Cerebellar cortex (tissue), 1 donor: ENCODE measurements at places on chromosomes 3 and 15.

DNA sequence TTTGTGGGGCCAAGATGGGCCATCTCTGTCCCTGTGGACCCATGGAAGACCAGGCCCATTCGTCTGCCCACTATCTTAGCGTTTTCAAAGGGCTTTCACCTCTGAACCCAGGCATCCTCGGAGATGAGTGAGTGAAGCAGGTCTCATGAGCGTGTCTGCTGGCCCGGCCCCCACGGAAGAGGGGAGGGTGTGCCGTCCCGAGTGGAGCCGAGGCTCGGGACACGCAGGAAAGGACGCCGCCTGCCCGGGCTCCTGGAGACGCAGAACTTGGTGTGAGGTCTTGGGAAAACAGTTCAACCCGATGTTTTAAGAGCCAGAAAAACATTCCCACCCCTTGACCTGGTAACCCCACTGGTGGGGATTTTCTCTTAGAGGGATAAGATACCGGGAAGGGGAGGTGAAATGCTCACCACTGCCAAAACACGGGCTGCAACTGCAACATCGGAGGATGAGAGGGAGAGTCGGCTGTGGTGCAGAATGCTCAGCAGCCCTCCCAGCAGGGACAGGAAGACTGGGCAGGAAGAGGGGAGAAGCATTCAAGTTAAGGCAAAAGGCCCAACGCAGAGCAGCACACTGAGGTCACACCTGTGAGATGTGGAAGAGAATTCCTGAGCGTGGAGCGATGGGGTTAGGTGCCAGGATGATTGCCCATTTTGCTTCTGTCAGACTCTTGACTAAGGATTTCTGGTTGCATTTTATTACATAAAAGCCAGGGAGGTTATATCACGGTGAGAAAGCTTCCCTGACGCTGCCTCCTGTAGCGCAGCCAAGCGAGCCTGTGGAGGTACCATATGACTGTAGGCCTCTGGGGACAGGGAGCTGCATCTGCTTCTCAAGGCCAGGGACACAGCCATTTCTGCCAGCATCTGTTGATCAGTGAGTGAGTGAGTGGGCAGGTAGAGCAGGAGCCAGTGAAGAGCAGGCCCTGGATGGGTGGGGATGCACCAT, 14.1 kb upstream of the STAB1 start:
- DNase-seq = peak; percentile 48

GRCh38 chr3:73094129-73094528, 32.7 kb downstream of the EBLN2 start:
- no peak for DNase-seq

- peak; percentile 15 for DNase-seq
Observed at GRCh38 chr3:160227419-160227818, 2.2 kb downstream of the C3orf80 start.

GRCh38 chr15:56208641-56209155, 35.0 kb downstream of the RFX7 start:
- DNase-seq = no peak

DNA sequence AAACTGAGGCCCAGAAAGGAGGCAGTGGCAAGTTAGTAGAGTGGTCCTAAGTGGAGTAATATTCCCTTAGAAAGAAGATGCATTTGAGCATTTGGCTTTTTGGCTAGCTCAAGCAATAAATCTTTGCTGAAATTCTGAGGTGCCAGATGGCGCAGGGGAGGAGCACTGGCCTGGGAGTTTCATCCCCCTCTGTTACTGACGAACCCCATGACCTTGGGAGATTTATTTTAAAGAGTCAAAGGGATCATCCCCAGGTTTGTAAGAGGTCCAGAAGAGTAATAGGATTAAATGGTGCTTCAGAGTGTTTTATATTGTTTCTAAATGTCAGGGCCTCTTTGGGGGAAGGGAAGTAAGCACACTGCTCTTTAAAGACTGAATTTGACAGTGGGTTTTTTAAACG, 85.1 kb upstream of the PIAS1 start:
- peak; percentile 49 for DNase-seq

DNA sequence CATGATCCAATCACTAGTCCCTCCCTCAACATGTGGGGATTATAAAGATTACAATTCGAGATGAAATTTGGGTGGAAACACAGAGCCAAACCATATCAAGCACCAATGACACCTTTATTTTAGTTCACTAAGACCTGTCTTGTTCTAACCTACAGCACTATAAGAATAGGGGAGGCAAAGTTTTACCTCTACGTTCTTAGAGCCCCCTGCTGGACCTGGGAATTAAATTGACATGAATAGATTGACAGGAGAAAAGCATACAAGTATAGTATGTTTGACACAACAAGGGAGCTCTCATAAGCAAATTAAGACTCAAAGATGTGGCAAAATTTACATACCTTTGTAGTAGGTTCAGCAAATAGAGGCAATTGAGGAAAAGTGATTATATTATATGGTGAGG, 974.4 kb upstream of the ALCAM start:
- DNase-seq = no peak

GRCh38 chr15:101566748-101567488, 77.4 kb upstream of the PCSK6 start:
- no peak for DNase-seq

GRCh38 chr3:141406265-141406664, 38.0 kb downstream of the ZBTB38 start:
- no peak for DNase-seq

DNA sequence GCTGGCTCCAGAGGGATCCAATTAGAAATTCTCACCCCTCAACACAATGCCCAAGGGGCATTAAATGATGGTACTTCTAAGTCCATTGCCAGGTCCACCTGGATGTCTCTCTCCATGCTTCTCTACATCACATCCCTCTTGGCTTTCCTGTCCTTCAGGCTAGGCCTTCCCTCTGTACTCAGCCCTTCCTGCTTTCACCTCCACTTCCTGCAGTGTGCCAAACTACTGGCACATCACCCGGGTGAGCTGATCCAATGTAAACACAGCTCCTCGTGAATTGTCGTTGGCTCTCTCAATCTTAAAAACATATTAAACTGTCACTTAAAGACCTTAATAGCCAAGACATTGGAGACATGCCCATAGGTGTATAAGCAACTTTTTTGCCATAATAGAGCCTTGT, 4.0 kb downstream of the LMCD1 start:
- DNase-seq = no peak

DNA sequence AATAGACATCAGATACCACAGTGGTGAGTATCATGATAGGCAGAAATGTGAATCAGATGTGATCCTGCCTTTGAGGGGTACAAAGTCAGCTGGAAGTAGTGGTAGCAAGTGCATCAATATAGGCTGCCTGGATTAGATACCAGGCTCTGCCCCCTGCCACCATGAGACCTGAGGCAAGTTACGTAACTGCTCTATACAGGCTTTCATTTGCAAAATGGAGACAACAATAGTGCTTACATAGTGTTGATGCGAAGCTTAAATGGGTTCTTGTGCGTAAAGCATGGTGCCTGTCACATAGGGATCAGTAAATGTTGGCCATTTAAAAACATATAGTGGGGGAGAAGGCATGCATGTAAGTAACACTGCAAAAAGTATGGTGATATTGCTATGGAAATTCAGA, 158.0 kb downstream of the RYR3 start:
- DNase-seq = no peak

DNA sequence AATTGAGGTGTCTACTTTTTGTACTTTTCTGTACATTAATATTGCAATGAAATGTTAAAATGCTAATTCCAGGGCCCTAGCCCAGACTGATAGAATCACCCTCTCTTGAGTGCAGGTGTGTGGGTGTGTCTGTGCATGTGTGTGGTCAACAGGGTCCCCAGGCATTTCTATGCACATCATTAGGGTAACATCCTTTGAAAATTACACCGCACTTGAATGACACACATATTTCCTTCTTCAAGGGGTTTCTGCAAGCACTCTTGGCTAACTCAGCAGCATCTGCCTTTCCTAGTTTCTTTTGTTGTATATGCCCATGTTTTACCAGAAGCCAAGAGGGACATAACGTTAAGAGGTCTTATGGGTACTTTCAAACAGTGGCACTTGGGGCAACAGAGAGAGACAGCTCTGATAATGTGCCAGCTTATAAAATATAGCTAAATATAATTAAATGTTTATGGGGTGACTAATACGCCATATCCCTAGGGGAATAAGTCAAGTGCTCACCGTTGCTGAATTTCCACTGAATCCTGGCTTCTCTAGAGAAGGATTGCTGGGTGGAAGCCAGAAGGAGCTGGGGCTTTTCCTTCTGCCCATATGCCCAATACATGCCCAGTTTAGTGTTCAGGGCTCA, 54.5 kb upstream of the LRIG1 start:
- DNase-seq = no peak

DNA sequence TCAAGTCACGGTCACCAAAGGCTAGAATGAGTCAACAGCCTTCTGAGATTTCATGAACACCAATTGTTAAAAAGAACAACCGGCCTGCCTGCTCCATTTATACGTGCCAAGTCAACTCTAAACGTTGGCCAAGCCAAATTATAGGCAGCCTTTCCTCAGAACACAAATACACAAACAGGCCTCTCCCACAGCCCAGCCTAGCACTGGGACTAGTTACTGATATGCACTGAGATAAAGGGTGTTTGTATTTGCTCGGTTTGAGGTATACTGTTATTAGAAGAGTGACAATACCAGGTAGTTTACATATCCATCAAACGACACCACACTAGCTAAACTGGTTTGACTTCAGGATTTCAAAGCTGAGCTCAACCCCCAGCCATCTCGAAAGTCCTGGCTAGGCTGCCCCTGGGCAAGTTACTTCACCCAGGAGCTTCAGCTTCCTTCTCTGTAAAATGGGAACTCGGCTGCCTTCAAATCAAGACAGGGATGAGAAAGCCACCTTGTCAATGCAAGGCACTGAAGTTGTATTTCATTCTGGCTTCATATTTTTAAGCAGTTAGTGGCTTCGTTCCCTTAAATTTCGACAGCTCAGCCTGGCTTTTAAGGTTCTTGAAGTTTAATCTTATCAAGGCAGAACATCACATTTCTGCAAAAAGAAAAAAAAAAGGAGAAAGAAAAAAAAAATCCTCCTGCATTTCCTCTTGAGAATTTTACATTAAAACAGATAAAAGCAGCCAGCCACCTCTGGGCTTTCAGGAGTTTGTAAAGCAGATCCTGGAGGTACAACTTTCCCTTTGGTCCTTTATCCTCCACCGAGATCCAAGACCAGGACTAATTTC, 4.0 kb downstream of the TLE3 start:
- peak; percentile 25 for DNase-seq

DNA sequence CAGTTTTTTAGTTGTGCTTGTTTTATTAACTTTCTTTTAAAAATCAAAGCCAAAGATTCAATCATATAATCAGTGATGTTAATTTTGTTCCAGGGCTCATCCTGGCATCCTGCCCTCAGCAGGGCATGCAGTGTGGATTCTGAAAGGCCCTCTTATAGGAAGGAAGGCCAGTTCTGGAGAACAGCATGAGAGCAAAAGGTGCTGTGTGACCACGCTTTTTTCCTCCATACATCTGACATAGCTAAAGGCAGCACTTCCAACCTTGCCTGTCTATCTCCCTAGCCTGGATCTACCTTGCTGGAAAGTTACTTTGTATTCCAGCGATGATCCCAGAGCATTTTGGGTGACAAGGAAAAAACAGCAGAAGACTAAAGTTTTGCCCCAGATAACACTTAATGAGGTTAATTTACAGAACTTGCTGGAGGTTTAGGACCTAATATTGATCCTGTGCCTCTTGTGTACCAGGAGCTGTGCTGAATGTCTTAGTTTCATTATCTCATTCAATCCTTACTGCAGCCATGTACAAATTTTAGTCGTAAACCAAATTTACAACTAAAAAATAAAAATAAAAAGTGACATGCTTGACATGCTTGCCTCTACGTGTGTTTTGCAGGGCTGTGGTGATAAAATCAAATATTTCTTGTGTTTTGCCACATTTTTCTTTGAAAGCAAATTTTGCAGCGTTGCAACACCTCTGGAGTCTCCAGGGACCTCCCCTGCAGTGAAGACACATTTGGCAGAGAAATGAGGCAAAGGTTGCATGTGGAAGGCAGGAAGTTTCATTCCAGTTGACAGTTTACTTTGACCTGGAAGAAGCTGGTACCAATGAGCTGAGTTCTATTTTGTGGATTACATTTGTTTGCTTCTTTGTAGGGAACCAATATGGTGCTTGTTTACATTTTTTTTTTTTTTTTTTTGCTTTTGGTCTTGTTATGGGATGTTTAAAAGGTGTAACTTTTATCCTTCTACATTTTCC, 13.2 kb downstream of the IL1RAP start:
- DNase-seq = no peak

- no peak for DNase-seq
Observed at GRCh38 chr3:115832265-115832664, 209.0 kb downstream of the GAP43 start.

DNA sequence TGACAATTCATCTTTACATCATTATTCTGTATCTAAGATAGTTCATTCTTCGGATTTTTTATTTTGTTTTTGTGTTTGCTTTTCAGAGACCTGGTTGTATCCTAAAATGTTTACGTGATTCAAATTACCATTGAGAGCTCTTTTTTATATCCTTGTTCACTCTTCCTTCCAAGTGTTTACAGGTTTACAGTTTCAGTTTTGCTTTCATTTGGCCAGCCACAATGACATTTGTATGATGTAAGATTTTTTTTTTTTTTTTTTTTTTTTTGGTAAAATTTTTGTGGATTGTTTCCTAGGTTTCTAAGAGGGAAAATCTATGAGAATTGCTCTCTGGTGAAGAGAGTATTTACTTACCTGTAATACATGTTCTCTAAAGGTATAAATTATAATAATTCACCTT, 55.0 kb downstream of the SETD5 start:
- DNase-seq = no peak

DNA sequence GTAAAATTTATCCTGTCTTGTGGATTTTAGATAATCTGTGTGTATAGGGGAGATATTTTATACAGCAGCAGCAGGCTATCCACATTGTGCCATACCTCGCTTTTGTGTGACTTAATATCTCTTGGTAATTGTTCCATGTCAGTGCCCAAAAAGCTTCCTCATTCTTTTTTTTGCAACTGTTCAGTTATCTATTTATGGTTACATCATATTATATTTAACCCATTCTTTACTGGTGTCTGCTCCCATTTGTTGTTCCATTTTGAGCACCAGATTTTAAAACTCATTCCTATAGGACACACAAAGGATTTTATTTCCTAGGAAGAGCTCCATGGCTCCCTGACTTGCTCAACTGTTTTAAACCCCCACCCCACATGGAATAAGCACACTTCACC, 86.3 kb upstream of the RASGRP1 start:
- no peak for DNase-seq
